Stimulated activated CD4-positive, alpha-beta T cell treated with anti-CD3 and anti-CD28 coated beads, Interleukin-12 subunit alpha, Interleukin-12 subunit beta, amount 100 ng/mL, for 4 hours (primary cell): ENCODE measurements at places on chromosomes 5 and 9.

- no peak for DNase-seq
Observed at GRCh38 chr5:122363623-122364022, 51.6 kb downstream of the SNCAIP start.

GRCh38 chr5:74028406-74028805 is 402.4 kb downstream of the ARHGEF28 start:
- no peak for DNase-seq

DNA sequence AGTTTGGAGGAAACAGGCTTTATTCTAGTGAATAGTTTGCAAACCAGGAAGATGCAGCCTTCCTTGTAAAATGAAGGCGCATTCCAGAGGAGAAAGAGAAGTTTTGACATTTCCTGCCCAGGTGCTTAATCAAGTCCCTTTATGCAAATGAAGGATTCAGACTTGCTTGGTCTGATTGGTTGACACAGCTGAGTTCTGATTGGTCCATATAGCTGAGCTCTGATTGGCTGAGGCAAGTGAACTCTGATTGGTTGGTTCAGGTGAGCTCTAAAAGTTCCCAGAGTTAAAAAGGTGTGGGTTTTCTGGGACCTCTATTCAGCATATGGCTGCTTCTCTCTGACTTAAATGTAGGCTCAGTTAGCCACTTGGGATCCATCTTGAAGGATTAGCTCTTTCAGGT is 151.0 kb downstream of the CACNA1B start:
- DNase-seq, result no peak

- DNase-seq, result no peak
Observed at GRCh38 chr5:80985600-80986228, 25.6 kb downstream of the RASGRF2 start.

DNA sequence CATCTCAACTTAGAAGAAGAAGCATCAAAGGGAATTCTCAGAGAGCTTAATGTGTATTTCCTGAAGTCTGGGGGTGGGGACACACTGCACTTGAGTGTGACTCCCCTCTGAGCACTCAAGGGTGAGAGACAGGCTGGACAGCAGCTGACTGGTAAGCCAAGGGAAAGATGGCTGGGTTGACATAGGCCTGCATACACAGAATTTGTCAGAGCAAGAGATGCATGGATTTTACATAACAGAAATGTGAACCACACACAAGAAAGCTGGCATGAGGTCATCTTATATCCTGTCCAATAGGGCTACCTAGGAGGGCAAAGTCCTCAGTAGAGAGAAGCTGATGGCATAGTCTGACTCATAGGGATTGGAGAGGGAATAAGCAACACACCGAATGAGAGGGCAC is 114.3 kb upstream of the EPB41L4A start:
- no peak for DNase-seq

GRCh38 chr5:81228084-81228483 is 5.0 kb upstream of the CKMT2 start:
- DNase-seq, result no peak
